ENCODE measurements at places on chromosomes 6 and 20.

GRCh38 chr6:136309171-136309570 lies 19.5 kb upstream of the BCLAF1 start:
- DNase-seq: no peak

GRCh38 chr6:119028091-119028490 lies 50.4 kb downstream of the FAM184A start:
- DNase-seq: no peak

DNA sequence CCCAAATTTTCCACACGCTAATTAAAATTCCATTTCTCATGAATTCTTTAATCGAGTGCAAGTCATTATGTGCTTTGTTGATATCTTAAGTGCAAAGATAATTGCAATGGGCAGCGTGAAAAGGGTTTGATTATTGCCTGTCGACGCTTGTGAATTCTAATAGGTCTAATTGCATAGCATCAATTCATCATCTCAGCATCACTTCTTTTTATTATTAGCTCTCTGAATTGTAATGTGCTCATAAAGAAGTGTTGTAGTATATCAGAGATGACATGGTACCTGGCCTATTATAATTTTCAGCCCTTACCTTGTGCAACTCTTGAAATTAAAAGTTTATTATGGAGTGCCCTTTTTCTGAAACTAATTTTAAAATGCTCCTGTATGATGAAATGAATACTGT lies 866.8 kb upstream of the FLRT3 start:
- no peak for DNase-seq

DNA sequence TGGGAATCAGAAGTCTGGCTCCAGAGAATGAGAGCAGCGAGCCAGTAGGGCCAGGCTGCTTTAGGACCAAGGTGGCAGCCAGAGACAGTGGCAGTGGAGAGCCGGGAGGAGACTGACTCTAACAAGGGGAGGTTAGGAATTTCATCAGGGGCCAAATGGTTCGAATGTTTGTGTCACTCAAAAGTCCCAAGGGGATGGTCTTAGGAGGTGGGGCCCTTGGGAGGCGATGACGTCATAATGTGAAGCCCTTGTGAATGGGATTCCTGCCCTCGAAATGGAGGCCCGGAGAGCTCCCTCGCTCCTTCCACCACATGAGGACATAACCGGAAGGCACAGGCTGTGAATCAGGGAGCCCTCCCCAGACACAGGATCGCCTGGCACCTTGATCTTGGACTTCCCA lies 299.7 kb downstream of the QKI start:
- DNase-seq: no peak

- no peak for DNase-seq
Observed at GRCh38 chr6:130215526-130215925, 7.2 kb downstream of the SAMD3 start.

GRCh38 chr6:56767892-56768531 lies 125.3 kb upstream of the DST start:
- DNase-seq: no peak

GRCh38 chr20:38392356-38392755 lies 42.8 kb downstream of the SNHG17 start:
- DNase-seq: no peak

DNA sequence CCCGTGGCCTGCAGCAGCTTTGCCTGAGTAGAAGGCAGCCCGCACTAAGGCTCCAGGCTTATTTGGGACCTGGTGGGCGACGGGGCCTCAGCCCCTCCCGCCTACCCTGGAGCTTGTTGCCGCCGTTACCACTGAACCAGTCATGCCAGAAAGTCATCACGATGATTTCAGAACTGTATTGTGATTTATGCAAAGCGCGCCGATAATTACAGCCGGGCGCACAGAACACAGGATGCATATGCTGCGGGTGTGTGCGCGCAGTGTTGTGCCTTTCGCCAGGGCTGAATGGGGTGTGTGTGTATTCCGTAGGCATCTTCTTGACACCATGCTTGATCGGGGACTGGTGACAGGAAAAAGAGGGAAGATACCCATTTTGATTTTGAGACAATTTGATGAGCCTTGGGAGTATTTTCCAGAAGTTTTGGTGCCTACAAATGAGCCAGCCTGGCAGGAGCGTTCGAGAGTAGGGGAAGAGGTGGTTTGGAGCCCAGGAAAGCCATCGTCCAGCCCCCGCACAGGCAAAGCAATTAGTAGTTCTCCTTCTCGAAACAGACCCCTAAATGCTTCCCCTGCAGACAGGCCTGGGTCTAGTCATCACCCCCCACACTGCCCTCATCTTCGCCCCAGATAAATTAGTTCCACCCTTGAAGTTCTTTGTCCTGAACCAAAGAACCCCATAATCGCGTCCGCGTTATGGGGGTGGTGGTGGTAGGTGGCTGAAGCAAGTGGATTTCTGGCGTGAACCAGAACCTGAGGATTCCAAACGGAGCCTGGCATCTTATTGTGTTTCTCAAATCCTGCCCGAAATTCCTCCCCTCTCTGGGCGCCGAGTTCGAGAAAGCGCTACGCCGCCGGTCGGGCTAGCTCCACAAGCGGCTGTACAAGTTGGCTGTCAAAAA lies 1.9 kb upstream of the NR2E1 start:
- no peak for DNase-seq

DNA sequence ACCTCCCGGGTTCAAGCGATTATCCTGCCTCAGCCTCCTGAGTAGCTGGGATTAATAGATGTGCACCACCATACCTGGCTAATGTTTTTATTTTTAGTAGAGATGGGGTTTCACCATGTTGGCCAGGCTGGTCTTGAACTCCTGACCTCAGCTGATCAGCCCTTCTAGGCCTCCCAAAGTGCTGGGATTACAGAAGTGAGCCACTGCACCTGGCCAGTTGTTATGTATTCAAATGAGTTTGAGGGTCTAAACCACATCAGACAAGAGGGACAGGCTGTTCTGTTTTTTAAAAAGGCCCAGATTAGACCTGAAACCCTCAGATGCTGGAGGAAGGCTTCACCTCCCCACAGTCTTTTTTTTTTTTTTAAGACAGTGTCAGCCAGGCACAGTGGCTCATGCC lies 4.1 kb upstream of the SPAG4 start:
- DNase-seq: no peak

DNA sequence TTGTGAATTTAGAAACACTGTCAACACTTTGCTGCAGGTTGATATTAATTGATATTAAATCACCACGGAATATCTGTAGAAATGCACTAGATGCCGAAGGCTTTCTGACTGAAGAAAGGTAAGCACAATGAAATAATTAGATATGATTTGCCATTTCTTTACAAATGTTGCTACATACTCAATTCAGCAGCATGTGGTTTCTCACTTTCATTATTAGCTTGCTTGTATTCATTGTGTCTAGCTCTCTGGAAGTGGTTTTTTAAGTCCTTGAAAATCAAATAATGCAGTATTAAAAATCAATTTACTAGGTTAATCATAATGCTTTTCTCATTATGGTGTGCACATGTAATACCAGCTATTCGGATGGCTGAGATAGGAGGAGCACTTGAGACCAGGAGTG lies 231.3 kb upstream of the MARCKS start:
- DNase-seq: no peak

DNA sequence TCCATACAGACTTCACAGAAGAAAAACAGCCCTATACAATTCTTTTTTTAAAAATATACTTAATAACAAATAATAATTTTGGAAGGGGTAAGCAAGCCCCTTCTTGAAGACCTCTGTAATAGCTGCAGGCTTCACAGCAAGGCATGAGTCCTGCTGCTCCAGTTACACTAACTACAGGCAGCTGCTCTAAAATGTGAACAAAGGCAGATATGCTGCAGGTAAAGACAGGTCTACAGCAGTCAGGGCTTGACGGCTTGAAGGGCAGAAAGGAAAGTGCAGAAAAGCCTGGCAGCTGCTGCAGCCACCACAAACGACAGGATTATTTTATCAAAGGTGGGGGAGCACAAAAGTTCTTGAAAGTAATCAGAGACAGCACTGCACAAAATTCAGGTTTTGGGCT lies 11.3 kb downstream of the FAXC start:
- DNase-seq: no peak

DNA sequence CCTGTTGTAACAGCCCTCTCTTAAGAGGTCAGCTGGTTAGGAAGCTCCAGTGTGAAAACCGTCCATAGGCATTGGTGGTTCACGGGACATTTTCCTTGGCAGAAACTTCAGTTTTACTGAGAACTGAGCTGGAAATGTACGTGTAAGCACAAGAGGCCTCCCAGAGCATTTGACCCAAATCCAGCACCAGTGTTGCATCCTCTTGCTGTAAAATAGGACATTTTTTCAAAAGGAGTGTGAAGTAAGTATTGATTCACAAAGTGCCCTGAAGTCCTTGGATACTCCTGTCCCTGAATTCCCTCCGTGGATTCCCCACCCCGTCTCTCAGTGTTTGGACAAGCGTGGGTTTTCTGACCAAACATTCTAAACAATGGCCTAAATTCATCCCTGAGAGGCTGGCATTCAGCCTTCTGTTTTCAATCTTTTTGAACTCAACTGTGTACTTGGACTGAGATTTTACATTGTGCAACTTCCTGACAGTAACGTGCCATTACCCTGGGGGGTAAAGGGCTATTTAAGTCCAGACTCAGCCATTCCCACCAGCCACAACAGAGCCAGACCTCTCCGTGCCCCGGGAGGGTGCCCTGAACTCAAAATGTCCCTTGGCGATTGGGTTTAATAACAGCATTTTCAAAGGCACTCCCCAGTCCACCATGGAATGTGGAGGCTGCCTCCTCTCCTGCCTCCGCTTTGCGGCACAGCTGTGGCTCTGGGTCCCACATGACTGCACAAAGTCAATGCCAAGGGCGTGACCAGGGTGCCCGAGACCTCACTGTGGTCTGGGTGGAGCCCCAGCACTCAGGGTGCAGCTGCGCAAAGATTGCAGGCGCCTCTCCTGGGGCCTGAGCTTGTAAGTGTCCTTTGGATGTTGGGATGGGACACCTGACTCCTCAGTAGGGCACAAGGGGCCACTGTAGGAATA lies 92.7 kb upstream of the AFDN start:
- DNase-seq: no peak

Measured in left ventricle myocardium inferior (tissue), 1 donor.